ENCODE measurements at places on chromosomes 2 and 18. TPM values are rescaled to one million over a fixed set of nuclear protein-coding genes. Genes with fewer than 3 reads are reported as not detected.

GRCh38 chr2:148716378-148716920 is 71.9 kb downstream of the EPC2 start:
- DNase-seq: no peak

GRCh38 chr18:52652391-52652790 is 312.4 kb downstream of the DCC start:
- no peak for DNase-seq

GRCh38 chr2:205773989-205774388 is 91.7 kb downstream of the NRP2 start:
- no peak for DNase-seq

DNA sequence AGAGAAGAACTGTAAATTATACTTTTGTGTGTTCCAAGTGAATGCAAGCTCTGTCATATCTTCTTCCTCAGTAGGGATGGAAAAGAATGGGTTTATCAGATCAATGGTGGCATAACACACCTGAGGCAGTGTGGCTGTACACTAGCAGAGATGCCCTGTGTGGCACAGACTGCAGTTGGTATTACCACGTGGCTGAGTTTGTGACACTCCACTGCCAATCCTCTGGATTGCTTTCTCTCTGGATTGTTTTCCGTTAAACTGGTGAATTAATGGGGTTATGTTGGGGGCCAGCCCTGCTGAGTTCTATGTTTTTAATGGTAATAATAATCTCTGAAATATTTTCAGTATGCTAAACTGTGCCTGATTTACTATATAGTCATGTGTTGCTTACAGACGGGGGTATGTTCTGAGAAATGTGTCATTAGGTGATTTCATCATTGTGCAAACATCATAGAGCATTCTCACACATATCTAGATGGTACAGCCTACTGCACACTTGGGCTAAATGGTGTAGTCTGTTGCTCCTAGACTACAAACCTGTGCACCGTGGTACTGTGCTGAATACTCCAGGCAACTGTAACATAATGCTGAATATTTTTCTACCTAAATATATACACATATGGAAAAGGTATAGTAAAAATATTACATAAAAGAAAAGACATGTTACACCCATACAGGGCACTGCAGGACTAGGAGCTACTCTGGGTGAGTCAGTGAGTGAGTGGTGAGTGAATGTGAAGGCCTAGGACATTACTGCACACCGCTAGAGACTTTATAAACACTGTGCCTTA is 84.7 kb upstream of the ST6GAL2 start:
- no peak for DNase-seq

- no peak for DNase-seq
These were observed 111.1 kb downstream of the MYT1L start for GRCh38 chr2:2219984-2220383.

GRCh38 chr2:181911830-181912229 is 20.3 kb downstream of the ITPRID2 start:
- DNase-seq: no peak

DNA sequence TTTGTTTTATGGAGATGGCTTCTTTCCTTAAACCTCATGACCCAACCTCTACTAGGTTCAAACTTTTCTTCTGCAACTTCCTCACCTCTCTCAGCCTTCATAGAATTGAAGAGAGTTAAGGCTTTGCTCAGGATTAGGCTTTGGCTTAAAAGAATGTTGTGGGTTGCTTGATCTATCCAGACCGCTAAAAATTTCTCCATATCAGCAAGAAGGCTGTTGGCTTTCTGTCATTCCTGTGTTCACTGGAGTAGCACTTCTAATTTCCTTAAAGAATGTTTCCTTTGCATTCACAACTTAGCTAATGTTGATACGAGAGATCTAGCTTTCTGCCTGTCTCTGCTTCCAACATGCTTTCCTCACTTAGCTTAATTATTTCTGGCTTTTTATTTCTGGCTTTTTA is 58.1 kb upstream of the KYNU start:
- no peak for DNase-seq

- DNase-seq: no peak
These were observed 341.4 kb downstream of the TNS1 start for GRCh38 chr2:217661378-217661777.

DNA sequence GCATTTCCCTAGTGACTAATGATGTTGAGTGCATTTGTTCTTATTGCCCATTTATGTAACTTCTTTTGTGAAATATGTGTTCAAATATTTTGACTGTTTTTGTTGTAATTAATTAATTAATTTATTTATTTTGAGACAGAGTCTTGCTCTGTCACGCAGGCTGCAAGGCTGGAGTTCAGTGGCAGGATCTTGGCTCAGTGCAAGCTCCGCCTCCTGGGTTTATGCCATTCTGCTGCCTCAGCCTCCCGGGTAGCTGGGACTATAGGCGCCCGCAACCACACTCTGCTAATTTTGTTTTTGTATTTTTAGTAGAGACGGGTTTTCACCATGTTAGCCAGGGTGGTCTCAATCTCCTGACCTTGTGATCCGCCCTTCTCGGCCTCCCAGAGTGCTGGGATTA is 71.9 kb downstream of the TAF4B start:
- no peak for DNase-seq

Gene TEX44
- not detected for total RNA-seq

Gene IL1B
- total RNA-seq: 21.2 TPM

Gene PCARE
- total RNA-seq: not detected
